ENCODE measurements at places on chromosomes 3 and 15.

GRCh38 chr15:33461671-33462070 is 150.9 kb downstream of the RYR3 start:
- no peak for DNase-seq

DNA sequence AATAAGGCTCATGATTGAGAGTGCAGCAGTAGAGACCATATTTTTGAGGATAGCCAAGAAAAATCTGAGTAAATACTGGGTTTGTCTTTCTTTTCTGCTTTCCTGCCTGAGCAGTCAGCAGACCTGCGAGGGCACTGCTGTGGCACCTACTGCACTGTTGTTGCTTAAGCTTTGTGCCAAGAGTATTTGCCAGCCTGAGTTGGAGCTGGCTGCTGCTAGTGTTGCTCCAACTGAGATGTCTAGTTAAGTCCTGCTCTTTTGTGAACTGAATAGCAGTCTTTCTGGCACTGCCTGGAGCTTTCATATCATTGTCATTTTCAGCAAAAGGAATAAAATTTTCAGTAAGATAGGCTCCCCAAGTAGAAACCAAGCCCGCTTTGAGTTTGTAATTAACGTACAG is 214.5 kb upstream of the P2RY1 start:
- DNase-seq, result no peak

DNA sequence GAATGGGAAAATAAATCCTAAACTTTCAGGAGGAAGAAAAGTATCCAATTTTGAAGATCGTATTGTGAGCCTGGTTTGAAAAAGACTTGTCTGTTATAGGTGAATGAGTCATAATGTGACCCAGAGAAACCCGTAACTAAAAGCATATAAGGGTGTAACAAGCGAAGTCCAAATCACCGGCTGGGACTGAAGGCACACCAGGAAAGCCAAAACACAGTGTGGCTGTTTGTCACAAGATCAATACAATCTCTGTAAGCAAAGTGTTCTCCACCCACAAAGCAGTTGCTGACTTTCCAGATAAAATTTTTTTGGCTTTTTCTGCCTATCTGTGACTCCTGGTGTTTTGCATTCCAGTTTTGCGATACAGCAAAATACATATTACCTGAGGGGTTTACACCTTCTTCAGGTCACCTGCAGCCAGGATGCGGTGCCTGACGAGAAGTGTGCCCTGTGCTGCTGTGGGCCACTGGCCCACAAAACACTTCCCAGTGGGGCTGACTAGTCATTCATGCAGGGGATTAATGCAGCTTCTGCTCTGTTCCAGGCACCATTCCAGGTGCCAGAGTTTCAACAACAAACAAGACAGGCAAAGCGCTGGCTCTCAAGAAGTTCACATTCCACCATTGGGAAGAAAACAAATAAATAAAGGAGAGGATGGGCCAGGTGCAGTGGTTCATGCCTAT is 14.4 kb downstream of the HES1 start:
- no peak for DNase-seq

- no peak for DNase-seq
These were observed 844 bp upstream of the UQCC5 start for GRCh38 chr3:52535411-52536111.

DNA sequence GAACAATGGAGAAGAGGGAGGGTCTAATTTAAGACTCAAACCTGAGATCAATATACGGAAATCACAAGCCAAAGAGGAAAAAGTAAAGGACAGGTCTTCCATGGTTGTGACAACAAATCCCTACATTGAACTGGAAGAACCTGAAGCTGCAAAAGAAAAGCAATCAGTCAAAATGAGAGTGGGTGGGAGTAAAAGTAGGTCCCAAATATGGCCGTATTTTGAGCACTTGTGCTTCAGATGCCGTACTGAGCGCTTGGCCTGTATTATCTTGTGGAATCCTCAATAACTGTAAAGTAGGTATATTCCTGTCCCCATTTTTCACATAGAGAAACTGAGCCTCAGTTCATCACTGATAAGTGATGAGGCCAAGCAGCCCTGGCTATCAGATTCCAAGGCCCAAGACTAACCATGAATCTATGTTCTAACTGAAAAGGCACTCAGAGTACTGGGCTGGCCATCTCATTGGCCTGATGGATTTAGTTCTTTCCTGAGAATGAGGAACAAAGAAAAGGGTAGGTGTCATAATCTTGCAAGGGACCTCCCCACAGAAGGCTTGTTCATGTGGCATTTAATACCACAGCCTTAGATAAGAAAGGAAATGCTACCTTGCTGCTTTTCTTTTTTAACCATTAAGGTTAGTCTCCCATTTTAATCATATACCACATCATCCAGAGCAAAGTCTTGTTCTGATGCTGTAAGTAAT is 52.5 kb downstream of the LRRN1 start:
- no peak for DNase-seq

DNA sequence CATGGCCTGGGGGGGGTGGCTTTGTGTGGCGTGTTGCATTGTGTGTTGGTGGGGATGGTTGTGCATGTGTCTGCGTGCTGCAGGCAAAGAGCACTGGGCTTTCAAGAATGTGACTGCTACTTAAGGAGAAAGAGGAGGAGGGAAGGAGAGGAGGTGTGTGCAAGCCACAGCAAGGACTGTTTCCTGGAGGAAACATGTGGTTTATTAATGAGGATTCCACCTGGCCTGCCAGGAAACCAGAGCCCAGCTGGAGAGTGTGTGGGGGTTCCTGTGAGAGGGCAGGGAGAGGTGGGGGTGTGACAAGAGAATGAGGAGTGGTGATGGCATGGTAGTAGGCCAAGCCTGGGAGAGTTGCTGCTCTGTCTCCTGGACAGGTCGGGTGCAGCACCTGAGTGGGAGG is 258.1 kb upstream of the ROPN1 start:
- peak; percentile 14 for DNase-seq

DNA sequence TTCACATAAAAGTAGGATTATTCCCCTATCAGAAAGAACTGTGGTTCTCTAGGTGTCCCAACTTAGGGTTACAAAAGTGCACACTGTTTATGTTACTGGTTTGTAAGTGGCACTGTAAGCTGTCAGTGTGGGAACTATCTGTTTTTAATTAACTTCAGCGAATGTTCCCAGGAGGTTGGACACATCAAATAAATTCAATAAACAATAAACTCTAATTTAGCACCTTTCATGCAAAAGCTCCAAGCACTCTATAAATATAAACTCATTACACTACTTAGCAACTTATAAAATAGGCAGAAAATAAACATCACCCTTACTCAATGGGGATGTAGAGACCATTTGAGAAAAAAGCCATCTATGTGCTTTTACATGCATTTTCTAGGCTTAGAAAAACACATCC is 168.4 kb upstream of the SLC2A2 start:
- DNase-seq, result no peak

- no peak for DNase-seq
These were observed 223.7 kb downstream of the PDZRN3 start for GRCh38 chr3:73401059-73401458.

DNA sequence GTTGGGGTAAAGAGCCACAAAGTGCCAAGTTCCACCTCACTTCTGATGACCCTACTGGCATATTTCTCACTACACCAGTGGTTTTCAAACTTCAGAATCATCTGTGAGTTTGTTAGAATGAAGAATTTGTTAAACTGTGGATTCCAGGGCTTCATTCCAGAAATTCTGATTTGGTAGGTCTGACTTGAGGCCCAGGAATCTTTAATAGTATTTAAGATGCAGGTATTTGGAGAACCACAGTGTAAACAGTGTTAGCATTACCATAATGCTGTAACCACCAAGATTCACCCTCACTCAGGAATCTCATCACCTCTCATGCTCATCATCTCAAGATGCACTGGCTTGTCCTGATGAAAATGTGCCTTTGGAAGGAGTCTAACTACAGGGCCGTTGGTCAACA is 6.0 kb downstream of the KCNMB3 start:
- peak; percentile 86 for DNase-seq

DNA sequence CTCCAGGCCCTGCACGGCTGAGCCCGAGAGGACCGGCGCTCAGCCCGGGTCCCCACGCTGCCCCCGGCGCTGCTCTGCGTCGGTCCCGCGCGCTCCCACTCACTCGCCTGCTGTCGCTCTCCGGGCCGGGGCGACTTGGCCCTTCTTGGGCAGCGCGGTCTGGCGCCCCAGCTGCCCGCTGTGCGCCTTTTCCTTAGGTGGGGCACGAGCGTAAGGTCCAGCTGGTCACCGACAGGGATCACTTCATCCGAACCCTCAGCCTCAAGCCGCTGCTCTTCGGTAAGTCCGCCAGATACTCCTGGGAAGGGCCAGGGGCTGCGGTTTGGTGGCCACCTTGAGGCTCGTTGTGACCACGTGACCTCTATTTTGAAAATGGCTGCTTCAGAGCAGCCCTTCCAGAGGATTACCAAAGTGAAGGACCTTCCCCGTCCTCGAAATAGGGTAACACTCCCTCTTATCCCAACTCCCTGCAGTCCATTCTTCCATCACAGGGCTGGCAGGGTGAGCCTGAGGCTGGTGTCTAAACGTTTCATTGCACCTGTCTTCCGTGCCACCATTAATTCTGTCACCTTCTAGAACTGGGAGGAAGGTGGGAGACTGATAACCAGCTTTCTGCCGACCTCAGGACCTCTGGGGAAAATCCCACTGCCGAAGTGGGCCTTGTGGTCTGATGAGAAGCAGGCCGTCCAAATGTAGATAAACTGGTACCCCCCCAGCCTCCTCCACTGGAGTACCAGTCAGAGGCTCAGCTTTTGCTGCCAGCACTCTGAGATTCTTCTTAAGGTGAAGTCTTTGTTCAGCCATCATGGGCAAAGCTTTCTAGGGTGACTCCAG is 812 bp downstream of the P4HTM start:
- no peak for DNase-seq

DNA sequence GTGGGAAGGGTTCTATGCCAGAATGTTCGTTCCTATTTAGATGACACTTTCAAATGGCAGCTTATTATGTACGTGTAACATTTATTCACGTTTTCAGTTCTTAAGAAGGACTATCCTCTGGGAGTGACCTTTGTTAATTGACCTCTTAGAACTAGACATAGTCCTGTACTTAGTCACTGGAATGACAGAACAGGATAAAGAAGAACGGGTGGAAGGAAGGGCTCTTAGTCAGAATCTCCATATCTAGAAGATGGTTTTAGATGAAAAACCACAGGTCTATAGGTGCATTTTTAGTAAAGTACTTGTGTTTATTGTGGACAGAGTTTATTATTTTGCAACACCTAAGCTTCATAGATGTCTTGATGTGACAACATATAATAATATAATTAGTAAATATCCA is 6.5 kb downstream of the METTL6 start:
- DNase-seq, result peak; percentile 62

- DNase-seq, result no peak
These were observed 50.9 kb upstream of the PRICKLE2 start for GRCh38 chr3:64276131-64276530.

- DNase-seq, result no peak
These were observed 197.5 kb upstream of the BCL6 start for GRCh38 chr3:187942658-187943241.

- DNase-seq, result no peak
These were observed 114.9 kb downstream of the SV2B start for GRCh38 chr15:91214675-91215590.

DNA sequence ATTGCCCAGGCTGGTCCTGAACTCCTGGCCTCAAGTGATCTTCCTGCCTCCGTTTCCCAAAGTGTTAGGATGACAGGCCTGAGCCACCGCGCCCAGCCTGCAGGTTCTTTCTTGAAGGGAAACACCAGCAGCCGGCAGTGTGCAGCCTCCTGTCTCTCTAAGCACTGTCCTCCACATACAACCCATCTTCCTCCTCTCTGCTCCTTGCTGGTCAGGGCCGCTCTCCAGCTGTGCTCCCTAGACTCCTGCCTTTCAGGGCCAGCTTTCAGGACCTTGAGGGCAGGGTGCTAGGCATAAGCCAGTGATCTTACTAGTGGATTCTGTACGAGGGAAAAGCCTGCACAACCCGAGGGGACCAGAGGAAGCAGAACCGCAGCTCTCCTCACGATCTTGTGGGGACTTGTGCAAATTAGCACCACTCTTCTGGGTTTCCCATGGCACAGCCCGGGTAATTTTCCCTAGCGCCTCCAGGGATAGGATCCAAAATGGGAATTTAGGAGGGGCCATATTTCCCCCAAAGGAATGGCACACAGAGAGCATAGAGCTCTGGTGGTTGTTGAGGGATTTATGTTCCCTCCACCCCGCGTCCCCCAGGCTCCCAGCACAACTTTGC is 18.2 kb upstream of the CORO2B start:
- no peak for DNase-seq

GRCh38 chr15:99257107-99257750 is 5.9 kb downstream of the LRRC28 start:
- DNase-seq, result no peak

GRCh38 chr3:39273119-39273518 is 6.7 kb downstream of the CX3CR1 start:
- DNase-seq, result no peak

DNA sequence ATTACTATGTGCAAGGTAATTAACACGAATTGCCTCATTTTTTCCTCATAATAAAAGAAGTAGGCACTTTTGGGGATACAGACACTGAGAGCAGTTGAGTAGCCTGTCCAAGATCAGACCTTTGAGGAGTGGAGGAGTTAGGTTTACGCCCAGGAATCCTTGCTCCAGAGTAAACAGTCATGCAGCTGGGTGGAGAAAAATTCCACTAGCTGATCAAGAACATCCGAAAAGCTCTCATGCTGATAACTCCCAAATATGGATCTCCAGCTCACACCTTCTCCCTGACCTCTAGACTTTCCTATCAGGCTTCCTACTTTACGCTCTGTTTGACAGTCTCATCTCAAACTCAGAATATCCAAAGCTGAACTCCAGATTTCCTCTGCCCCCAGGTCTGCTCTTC is 53.3 kb downstream of the ST6GAL1 start:
- DNase-seq, result no peak

GRCh38 chr3:87625876-87626275 is 349.5 kb upstream of the POU1F1 start:
- DNase-seq, result no peak

GRCh38 chr3:33687406-33688010 is 30.5 kb downstream of the CLASP2 start:
- peak; percentile 63 for DNase-seq

GRCh38 chr3:186538779-186539178 is 5.4 kb downstream of the CRYGS start:
- DNase-seq, result no peak

- peak; percentile 91 for DNase-seq
These were observed 233.3 kb downstream of the OPA1 start for GRCh38 chr3:193826159-193826795.

GRCh38 chr3:42935472-42935871 is 29.5 kb downstream of the ZNF662 start:
- no peak for DNase-seq

GRCh38 chr3:126259411-126260391 is 79.3 kb upstream of the ALDH1L1 start:
- DNase-seq, result no peak

GRCh38 chr3:52453496-52454249 is at the start of gene TNNC1:
Gene TNNC1, minus strand, starts transcription at chr3:52454041. Its CDS starts 26 bp downstream, at chr3:52454015.
- DNase-seq, result no peak

DNA sequence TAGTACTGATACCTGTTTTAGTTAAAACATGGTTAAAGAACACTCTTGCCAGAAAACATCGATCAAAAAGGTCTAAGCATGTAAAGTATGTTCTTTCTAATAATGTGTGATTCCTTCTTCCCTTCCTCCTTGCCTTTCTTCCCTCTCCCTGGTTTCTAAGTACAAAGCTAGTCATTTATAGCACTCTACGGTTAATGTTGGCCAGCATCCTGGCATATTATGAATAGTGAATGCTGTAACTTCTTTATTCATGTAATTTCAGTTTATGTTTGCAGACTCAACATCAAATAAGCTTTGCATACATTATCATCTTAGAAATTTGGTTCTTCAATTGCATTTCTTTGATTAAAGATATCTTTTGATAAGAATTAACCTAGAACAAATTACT is 27.1 kb downstream of the P2RY12 start:
- peak; percentile 12 for DNase-seq

Measured in astrocyte (in vitro differentiated cells and primary cell).